ENCODE measurements at places on chromosomes 3 and 15. TPM values are rescaled to one million over a fixed set of nuclear protein-coding genes. Genes with fewer than 3 reads are reported as not detected.

MAGI1 gene
- 1.1 TPM for total RNA-seq

OIP5 gene
- 18.7 TPM for total RNA-seq

GXYLT2 gene
- not detected for total RNA-seq

LINGO1 gene
- total RNA-seq, result not detected

CHRNA5 gene
- total RNA-seq, result 3.8 TPM

Data from T-helper 2 cell treated with Interferon-gamma antibody and Interleukin-4, amounts not matched to agents 100 ng/mL and 5 ng/mL, for 36 hours (primary cell).